Activated naive CD4-positive, alpha-beta T cell treated with anti-CD3 and anti-CD28 coated beads, Interleukin-2, amount 50 U/mL, for 16 hours (primary cell): ENCODE measurements at places on chromosomes 13 and 19.

DNA sequence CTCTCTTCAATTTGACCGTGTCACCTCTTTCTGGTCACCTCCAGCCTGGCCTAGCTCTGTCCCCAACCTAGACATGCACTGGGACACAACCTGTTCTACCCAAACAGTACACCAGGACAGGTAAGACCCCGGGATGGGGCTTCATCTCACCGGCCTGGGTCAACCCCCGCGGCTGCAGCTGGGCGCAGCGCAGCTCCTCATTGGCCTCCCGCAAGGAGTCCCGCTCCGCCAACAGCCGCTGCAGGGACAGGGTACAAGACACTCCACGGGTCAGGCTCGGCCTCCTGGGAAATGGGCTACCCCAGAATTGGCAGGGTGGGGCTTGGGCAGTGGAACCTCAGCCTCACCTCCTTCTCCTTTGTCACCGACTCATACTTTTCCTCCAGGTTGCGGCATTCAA, 7.7 kb downstream of the HOOK2 start:
- no peak for DNase-seq

GRCh38 chr13:56893843-56894242, 246.9 kb upstream of the PRR20A start:
- DNase-seq: no peak

GRCh38 chr19:29628661-29629385, 22.7 kb downstream of the POP4 start:
- DNase-seq: no peak

DNA sequence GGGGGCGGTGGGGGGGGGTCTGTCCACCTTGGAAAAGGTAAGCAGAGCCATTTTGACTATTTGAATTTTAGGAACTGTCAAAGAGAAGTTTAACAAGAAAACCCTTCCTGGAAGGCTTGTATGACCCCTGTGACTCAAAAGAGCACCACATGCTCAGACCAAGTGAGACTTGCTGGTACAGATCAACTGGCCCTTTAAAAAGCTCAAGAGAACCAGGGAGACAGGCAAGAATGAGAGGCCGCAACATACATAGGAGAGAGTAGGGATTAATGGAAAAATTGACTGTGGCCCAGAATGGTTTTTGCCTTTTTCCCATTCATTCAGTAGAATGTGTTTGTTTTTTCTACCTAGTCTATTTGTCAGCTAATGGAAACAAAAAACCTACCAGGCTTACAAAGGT, 26.2 kb upstream of the ATP8A2 start:
- no peak for DNase-seq

- no peak for DNase-seq
Observed at GRCh38 chr13:101569807-101570206, 117.3 kb downstream of the ITGBL1 start.

DNA sequence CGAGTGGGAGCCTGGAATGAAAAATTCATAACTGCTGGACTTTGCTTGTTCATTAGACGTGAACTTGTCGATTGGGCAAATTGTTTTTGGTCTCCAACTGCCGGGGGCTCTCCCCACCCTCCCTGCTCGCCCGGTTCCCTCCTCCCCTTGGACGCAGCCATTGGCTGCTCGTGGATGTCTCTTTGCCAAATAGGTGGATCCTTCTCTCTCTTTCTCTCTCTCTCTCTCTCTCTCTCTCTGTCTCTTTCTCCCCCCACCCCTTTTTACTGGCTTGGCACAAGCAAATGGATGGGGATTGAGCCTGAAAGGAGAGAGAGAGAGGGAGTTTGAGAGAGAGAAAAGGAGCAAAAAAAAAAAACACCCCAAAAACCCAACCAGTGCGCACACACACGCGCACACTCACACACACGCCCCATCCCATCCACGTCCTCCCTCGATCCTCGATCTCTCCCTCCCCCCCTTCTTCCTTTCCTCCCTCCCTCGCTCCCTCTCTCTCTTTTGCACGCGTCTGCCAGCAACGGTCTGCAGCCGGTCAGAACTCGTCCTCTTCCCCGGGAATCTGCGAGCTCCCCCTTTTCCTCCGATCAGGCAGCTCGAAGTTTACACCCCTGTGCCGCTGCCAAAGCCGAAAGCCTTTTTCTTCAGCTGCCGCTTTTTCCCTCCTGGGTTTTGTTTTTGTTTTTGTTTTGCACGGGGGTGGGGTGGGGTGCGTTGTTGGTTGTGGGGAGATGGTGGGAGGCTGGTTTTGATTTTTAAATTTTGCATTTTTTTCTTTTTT, 27.8 kb downstream of the NFIX start:
- no peak for DNase-seq

- DNase-seq: no peak
Observed at GRCh38 chr13:98657506-98658085, 80.7 kb upstream of the STK24 start.

- DNase-seq: no peak
Observed at GRCh38 chr19:8224394-8225145, 15.4 kb downstream of the CERS4 start.

DNA sequence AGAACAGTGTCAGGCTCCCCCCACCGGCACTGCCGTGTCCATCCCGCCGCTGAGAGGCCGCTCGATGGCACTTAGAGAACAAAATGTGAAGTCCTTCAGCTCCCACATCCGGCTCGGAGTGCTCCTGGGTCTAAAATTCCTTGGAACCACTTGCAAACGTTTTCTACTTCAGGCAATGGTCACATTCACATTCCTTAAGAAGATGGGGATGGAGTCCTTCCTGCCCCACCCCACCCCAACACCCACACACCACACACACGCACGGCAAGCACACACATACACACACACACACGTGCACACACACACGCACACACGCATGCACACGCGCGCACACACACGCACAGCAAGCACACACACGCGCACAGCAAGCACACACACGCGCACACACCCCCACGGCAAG, 83.4 kb downstream of the SOX1 start:
- no peak for DNase-seq

- no peak for DNase-seq
Observed at GRCh38 chr13:69579351-69579750, 528.3 kb upstream of the ATXN8OS start.

- DNase-seq: no peak
Observed at GRCh38 chr19:18796239-18796638, 5.1 kb upstream of the COMP start.

DNA sequence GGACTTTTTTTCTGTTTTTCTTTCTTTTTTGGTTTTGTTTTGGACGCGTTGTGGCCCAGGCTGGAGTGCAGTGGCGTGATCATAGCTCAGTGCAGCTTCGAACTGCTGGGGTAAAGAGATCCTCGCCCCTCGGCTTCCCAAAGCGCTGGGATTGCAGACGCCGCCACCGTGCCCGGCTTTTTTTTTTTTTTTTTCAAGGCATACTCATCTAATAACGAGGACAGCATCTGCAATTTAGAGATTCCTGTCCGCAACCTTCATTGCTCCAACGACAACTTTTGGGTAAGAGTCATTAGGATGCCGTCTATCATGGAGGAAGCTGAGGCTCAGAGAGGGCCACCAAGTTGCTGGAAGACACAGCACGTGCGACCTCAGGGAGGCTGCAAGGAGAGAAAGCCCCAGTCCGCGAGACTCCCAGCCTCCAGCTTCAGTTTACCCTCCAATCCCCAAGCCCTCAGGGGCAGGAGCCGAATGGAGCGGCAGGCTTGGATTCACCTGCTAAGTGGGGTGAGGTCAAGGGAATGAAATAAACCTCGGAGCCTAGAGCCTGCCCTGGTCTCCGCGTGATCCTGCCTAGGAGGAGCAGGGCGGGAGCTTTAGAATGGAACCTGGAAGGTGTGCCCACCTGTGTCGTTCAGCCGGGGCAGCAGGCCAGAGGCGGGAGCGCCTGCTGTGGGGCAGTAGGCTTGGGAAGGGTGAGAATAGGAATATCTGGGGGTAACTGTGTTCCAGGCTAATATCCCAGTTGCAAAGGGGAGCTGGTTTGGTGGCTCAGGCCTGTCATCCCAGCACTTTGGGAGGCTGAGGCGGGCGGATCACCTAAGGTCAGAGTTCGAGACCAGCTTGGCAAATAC, 676 bp upstream of the POLRMT start:
- no peak for DNase-seq

- no peak for DNase-seq
Observed at GRCh38 chr13:106197496-106197895, 338.0 kb downstream of the EFNB2 start.

DNA sequence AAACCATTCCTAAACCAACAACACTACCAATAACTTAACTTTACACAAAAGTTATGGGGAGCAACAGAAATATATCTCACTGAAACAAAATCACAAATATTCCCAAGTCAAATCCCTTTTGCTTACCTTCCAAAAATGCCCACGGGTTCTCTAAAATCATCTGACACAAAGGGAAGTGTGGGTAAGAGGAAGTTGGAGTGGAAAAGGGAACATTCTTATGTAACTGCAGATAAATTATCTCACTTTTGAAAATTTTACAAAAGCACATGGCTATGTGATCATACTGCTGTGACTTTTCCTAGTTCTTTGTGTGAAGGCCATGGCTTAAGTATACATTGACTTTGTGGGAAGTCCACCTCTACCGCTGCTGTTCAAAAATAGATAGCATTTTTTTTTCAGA, 350.5 kb downstream of the GPC6 start:
- no peak for DNase-seq

DNA sequence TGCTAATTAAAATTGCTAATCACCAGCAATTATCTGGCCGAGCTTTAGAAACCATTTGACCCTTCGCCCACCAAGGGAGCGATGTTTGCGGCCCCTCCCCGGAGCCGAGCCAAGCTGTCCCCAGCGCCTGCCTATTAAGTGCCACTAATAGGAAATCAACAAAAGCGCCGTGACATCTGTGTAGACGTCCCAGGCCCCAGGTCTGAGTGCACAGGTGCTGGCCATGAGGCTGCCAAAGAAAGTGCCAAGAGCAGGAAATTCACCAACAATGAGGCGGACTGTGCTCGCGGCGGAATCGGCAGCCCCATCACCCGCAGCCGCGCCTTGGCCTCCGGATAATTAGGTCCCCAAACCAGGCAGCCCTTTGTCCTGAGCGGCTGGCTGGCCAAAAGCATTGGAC, 44.5 kb upstream of the SPACA7 start:
- no peak for DNase-seq

GRCh38 chr13:80441968-80442367, 101.0 kb upstream of the SPRY2 start:
- DNase-seq: no peak

DNA sequence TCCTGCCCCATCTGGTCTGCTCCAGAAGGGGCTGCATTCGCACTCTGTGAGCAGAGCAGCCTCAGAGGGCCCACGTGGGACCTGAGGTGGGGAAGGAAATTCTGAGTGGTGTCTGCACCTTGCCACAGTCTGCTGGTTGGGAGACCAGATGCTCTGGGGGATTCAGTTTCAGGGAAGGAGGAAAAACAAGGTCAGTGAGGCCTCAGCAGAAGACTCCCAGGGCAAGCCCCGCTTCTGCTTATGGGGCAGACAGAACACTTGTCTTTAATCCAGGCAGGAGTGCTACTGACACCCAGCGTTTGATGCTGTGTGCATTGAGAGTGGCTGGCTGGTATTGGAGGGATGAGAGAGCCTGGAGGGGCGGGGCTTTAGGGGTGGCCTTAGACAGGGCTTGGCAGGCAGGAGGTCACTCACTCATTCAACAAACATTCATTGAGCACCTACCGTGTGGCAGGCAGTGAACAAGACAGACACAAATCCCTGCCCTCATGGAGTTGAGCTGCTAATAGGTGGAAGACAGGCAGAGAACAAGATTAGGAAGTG, 4.9 kb upstream of the CLEC17A start:
- no peak for DNase-seq

DNA sequence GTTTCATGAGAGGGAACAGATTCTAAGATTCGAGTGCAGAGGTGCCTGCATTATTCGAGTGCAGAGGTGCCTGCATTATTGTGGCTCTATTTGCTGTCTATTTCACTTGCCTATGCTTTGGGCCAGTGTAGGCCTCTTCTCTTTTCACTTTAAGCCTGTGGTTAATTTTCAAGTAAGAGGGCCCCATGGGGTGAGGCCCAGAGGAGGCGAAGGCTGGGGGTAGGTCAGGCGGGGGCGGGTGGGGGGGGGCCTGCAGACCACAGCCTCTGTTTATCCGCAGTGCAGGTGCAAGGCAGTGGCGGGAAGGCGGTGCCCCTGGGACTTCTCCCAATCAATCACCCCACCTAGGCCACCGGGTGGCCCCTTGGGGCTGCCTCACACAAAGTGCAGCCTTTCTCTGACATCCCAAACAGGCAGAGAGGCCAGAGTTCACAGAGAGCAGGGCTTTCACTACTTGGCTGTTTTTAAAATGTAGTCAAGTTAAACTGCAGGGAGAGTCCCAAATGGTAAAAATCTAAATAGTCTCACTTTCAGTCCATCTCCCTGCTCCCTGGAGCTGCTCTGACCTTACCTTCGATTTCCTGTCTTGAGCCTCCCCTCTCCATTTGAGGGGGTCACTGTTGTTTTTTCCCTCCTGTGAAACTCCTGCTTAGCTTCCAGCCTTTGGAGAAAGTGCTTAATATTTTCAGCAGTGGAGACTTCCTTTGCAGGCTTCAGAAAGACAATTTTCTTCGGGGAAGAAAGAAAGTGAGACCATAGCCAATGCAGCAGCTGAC, 249.0 kb downstream of the DLEU7 start:
- DNase-seq: no peak

GRCh38 chr19:10818301-10819123, 17.5 kb downstream of the TMED1 start:
- DNase-seq: no peak

DNA sequence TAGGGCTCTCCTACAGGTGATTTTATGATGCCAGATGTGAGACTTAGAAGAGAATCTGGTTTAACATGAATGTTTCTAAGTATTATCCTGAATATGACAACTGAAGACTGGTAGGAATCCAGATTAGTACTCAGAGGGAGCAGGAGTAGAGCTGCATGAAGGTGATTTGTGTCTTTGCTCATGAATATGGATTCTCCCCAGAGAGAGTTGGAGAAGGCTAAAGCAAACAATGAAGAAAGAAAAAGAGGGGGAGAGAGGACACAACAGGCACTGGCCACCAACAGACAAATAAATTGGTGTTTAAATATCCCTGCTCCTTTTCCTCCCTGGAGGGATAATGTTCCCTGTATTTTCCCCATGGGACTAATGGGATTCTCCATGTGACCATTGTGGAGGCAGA, 427.0 kb upstream of the KLF12 start:
- no peak for DNase-seq

- no peak for DNase-seq
Observed at GRCh38 chr13:111289251-111289650, 31.2 kb upstream of the TEX29 start.

- DNase-seq: no peak
Observed at GRCh38 chr19:1847348-1847683, 967 bp downstream of the REXO1 start.

DNA sequence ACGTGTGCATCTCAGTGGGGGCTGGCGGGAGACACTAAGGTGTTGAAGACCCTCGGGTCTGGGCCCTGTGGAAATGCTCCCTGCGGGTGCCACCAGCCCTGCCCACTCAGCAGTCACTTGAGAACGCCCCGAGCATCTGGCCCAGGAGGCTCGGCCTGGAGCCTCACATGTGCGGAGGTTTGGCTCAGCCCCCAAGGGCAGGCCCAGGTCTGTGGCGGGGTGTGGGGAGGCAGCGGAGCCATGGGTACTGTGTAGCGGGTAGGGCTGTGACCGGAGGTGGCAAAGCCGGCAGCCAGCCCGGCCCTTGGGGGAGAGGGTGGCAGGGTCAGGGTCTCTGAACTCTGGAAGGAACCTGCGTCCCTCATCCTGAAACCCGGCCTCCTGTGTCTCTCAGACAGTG, 37.6 kb downstream of the MCF2L start:
- DNase-seq: no peak
